ENCODE measurements at places on chromosomes 16 and 17. TPM values are rescaled to one million over a fixed set of nuclear protein-coding genes. Genes with fewer than 3 reads are reported as not detected.

CCL4 gene
- total RNA-seq: 0.56 TPM

AHSP gene
- not detected for total RNA-seq

GRCh38 chr17:12659500-12659899 lies 6.2 kb upstream of the MYOCD start:
- no peak overlapping the region for H3K27ac ChIP-seq
- H3K4me3 ChIP-seq: no peak overlapping the region
- H3K36me3 ChIP-seq: no peaks in the 10 kb centered on the region
- peaks cover 3% of the 10 kb centered on the region for H3K4me1 ChIP-seq

DNA sequence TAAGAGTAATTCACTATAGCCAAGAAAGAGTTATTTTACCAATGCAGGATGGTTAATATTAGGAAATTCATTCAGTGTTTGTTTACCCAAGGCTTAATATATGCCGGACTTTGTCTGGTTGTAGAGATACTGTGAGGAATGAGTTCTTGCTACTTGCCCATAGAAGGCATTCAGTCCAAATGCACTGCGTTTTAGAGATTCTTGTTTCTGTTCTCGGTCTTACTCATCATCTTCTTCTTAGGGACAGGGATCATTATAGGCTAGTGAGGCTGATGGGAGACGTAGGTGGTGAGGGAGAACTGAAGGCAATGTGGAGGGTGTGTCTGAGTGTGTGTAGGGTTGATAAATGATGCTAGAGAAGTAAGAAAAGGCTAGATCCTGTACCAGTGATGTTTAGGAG lies 90.7 kb downstream of the OR1D5 start:
- DNase-seq: no peak
- H3K27ac ChIP-seq: no peak overlapping the region
- H3K4me1 ChIP-seq: peaks cover 13% of the 10 kb centered on the region
- no peak overlapping the region for H3K4me3 ChIP-seq

GRCh38 chr16:426115-426905 lies 861 bp downstream of the RAB11FIP3 start:
- peak overlapping the region; percentile 80 for H3K27ac ChIP-seq
- H3K4me3 ChIP-seq: peak overlapping the region; percentile 57
- H3K27me3 ChIP-seq: no peaks in the 10 kb centered on the region
- no peaks in the 10 kb centered on the region for H3K36me3 ChIP-seq
- peaks cover 55% of the 10 kb centered on the region for H3K4me1 ChIP-seq

ENPP7 gene
- total RNA-seq: not detected

GRCh38 chr16:2596747-2597559 lies 59.1 kb downstream of the PDPK1 start:
- no peak overlapping the region for H3K27ac ChIP-seq
- no peak for DNase-seq
- no peak overlapping the region for H3K4me3 ChIP-seq
- no peaks in the 10 kb centered on the region for H3K27me3 ChIP-seq

KRT12 gene
- not detected for total RNA-seq

DNA sequence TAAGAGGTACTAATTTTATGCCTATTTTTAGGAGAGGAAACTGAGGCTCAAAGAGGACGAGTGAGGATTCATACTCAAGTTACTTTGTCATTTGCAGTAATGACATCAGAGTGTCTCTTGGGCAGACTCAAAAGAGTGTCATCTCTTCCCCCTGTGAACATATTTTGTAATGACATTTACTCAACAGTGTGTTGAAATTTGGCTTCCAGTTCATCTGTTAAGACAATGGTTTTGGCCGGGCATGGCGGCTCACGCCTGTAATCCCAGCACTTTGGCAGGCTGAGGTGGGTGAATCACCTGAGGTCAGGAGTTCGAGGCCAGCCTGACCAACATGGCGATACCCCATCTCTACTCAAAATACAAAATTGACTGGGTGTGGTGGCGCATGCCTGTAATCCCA lies 28.9 kb downstream of the WFDC1 start:
- no peak for DNase-seq
- peaks cover 9% of the 10 kb centered on the region for H3K27me3 ChIP-seq
- no peak overlapping the region for H3K4me3 ChIP-seq
- H3K4me1 ChIP-seq: no peaks in the 10 kb centered on the region
- no peaks in the 10 kb centered on the region for H3K36me3 ChIP-seq

DNA sequence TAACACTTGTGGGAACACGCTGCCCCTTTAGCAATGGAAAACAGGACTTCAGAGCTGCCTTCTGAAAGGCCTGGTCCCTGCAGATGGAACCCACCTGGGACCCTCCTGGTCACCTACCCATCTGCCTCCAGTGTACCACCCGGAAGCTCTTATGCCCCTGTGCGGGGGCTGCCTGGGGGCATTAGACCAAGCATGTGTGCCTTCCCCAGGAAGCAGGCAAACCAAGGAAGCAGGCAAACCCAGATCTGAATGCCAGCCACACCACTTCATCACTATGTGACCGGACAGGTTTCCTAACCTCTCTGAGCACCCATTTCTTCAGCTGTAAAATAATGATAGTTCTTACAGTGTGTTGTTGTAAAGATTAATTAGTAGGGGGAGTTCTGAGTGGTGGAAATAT lies 20.8 kb upstream of the LRRC37A3 start:
- DNase-seq: no peak
- no peak overlapping the region for H3K4me3 ChIP-seq
- H3K4me1 ChIP-seq: no peaks in the 10 kb centered on the region
- no peak overlapping the region for H3K27ac ChIP-seq

DNA sequence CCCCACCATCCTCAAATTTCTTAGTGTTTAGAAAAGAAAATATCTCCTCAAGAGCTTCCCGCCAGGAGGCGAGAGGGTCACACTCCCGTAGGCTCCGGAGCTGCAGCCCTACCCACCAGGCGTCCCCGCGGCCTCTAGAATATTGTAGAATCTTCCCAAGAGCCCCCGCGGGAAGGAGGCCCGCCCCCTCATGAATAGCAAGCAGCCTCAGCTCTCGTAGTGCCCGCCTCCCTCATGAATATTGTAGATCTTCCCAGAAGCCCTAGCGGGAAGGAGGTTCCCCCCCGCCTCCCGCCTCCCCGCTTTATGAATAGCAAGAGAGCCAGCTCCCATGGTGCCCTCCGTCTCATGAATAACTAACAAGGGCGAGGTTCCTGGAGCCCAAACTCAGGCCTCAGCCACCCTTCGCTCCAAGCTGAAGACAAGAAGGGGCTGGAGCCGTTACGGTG lies at the start of gene FBXO47:
FBXO47 (minus strand) TSS at position 114 of the 449 bp plus-strand sequence. CDS start 4,378 bp downstream, outside the sequence.
- H3K27me3 ChIP-seq: no peaks in the 10 kb centered on the region
- no peaks in the 10 kb centered on the region for H3K36me3 ChIP-seq
- peak within 1 kb of the TSS; percentile 77 for H3K27ac ChIP-seq
- H3K4me3 ChIP-seq: peak within 1 kb of the TSS; percentile 33

GRCh38 chr16:81588326-81589081 lies 143.9 kb downstream of the CMIP start:
- no peaks in the 10 kb centered on the region for H3K27me3 ChIP-seq
- peaks cover 35% of the 10 kb centered on the region for H3K36me3 ChIP-seq
- DNase-seq: no peak
- H3K27ac ChIP-seq: no peak overlapping the region

GRCh38 chr16:88906535-88907105 lies 40.2 kb upstream of the PABPN1L start:
- H3K4me1 ChIP-seq: peaks cover 46% of the 10 kb centered on the region
- H3K36me3 ChIP-seq: no peaks in the 10 kb centered on the region
- no peak for DNase-seq
- H3K27me3 ChIP-seq: peaks cover 34% of the 10 kb centered on the region

PSMC5 gene
- 87.9 TPM for total RNA-seq

- no peaks in the 10 kb centered on the region for H3K27me3 ChIP-seq
- no peaks in the 10 kb centered on the region for H3K36me3 ChIP-seq
- peak overlapping the region; percentile 90 for H3K27ac ChIP-seq
- DNase-seq: no peak
These were observed 1.5 kb upstream of the GSE1 start for GRCh38 chr16:85611444-85612190.

DNA sequence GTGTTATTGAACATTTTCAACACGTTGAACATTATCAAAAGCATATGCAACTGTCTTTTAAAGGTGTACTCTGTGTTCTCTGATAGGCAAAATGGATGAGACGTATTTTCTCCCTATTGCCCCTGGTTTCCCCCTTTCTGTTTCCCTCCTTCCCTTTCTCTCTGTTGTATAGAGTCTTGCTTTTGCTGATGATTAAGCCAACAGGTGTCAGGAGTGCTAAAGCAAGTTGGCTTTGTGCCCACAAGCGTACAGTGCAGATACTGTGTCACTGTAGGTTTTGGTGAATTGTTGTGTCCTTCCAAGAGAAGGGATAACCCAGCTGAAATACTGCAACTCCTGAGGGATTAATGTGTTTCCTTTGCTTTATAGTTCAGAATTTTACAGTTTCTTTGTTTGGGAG lies 74.4 kb downstream of the COX10 start:
- H3K4me1 ChIP-seq: no peaks in the 10 kb centered on the region
- no peak for DNase-seq
- no peak overlapping the region for H3K4me3 ChIP-seq
- no peak overlapping the region for H3K27ac ChIP-seq
- no peaks in the 10 kb centered on the region for H3K27me3 ChIP-seq

DNA sequence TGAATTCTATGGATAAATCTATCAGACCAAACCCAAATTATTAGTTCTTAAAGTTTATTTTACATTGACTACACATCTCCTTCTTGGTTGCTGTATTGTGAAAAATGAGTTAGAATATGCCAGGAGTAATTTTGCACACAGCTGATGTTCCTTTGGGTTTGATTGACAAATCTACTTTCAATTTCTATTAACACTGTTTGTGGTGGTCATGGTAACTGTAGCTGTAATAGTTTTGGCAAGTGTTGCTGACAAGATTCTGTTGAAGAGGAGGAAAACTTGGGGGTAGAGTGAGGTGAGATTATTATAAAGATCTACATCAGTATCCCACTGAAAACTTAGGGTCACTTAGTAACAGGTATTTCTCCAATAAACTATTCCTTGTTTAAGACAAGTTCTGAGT lies 30.3 kb downstream of the MRTFB start:
- no peak for DNase-seq
- no peaks in the 10 kb centered on the region for H3K36me3 ChIP-seq
- H3K4me3 ChIP-seq: no peak overlapping the region
- H3K27ac ChIP-seq: peak overlapping the region; percentile 22

- H3K27me3 ChIP-seq: peaks cover 5% of the 10 kb centered on the region
- no peak overlapping the region for H3K27ac ChIP-seq
- no peaks in the 10 kb centered on the region for H3K4me1 ChIP-seq
- H3K36me3 ChIP-seq: no peaks in the 10 kb centered on the region
- H3K4me3 ChIP-seq: no peak overlapping the region
- DNase-seq: no peak
These were observed 18.8 kb upstream of the MYOCD start for GRCh38 chr17:12646761-12647422.

CORO7 gene
- 19.3 TPM for total RNA-seq

DNA sequence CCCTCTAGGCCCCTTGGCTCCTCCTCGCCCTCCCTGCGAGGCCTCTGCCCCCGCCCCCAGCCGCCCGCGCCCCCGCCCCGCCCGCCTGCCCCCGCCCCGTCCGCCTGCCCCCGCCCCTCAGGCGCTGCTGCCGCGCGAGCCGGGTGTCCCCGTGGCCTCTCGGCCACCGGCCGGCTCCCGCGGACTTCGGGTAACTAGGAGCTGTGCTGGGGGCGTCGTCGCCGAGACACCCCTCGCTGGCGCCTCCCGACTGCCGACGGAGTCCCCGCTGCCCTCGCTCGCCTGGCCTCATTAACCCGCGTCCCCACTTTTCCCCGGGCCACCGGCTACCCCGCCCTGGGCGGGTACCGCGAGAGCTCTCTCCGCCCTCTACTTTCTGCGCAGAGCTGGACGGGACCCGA lies at the start of gene TLCD1:
TLCD1 (minus strand) TSS at position 8 of the 401 bp plus-strand sequence. CDS start 136 bp downstream, outside the sequence.
- peaks cover 6% of the 10 kb centered on the region for H3K36me3 ChIP-seq
- peak within 1 kb of the TSS; percentile 98 for H3K27ac ChIP-seq
- no peaks in the 10 kb centered on the region for H3K27me3 ChIP-seq
- peaks cover 74% of the 10 kb centered on the region for H3K4me1 ChIP-seq
- peak within 1 kb of the TSS; percentile 67 for H3K4me3 ChIP-seq
- no peak for DNase-seq

C16orf82 gene
- not detected for total RNA-seq

GRCh38 chr17:45372325-45372869 lies 55.6 kb upstream of the MAP3K14 start:
- no peaks in the 10 kb centered on the region for H3K27me3 ChIP-seq
- H3K36me3 ChIP-seq: no peaks in the 10 kb centered on the region
- H3K4me3 ChIP-seq: no peak overlapping the region
- DNase-seq: no peak
- H3K27ac ChIP-seq: peak overlapping the region; percentile 92
- peaks cover 11% of the 10 kb centered on the region for H3K4me1 ChIP-seq

DNA sequence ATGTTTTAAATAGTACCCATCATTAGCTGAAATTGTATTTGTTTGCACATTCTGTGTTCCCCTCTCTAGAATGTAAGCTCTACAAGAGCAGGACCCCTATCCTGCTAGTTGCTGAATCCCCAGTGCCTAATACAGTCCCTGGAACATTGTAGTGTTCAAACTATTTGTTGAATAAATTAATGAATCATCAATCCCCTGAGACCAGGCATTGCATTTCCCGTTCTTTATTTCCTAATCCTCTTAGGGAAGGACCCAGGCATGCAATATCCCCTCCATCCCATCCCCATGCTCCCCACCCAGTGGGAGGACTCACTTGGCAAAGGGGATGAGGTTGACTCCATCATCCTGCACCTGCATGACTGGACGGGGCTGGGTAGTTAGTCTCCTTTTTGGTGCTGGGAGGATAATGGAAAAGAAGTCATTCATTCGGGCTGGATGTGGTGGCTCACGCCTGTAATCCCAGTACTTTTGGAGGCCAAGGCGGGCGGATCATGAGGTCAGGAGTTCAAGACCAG lies 3.2 kb downstream of the INCA1 start:
- peaks cover 24% of the 10 kb centered on the region for H3K4me1 ChIP-seq
- no peak overlapping the region for H3K4me3 ChIP-seq
- no peak overlapping the region for H3K27ac ChIP-seq
- no peaks in the 10 kb centered on the region for H3K36me3 ChIP-seq
- no peaks in the 10 kb centered on the region for H3K27me3 ChIP-seq

- H3K27me3 ChIP-seq: no peaks in the 10 kb centered on the region
- H3K4me3 ChIP-seq: no peak overlapping the region
- peaks cover 33% of the 10 kb centered on the region for H3K4me1 ChIP-seq
- peak overlapping the region; percentile 46 for H3K27ac ChIP-seq
- no peak for DNase-seq
These were observed 64.1 kb downstream of the PLD6 start for GRCh38 chr17:17141860-17142552.

- peaks cover 7% of the 10 kb centered on the region for H3K27me3 ChIP-seq
- peaks cover 5% of the 10 kb centered on the region for H3K4me1 ChIP-seq
- no peak overlapping the region for H3K27ac ChIP-seq
- no peaks in the 10 kb centered on the region for H3K36me3 ChIP-seq
- no peak for DNase-seq
These were observed 13.3 kb upstream of the PMP22 start for GRCh38 chr17:15278380-15278779.

SMPD3 gene
- total RNA-seq: 2.3 TPM

All from esophagus squamous epithelium (tissue), 5 donors.